ENCODE measurements at places on chromosomes 6 and 20.

DNA sequence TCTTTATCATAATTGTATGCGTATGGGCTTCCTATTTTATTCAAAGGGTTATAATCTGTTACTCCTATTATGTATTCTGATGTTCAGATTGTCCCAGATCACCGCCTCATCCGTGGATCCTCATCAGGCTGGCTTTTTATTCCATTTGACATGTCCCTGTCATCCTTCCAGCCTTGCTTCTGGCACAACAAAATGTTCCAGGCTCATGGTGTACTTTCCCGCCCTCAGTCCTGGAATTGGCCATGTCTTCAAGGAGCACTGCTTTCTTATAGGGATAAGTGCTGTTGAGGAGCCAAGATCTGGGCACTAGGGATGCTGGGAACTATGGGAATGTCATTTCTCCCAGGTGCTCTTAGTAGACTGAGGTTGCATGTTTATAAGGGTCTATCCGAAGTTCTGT, 207.8 kb downstream of the JARID2 start:
- DNase-seq, result no peak

DNA sequence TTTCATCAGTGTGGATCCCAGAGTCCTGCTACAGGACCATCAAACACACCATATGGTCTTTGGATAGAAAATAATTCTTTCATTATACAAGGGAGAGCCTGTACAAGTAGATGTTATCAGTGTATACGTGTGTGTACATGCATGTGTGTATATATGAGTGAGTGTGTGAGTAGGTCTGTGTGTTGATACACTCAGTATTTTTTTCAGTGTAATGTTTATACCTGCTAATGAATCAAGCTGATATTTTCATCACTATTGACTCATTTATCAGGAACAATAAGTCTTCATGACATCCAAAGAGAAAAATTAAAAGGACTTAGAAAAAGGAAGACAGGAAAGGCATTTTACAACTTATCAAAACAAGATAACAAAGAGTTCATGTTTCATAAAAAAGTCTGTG, 66.5 kb downstream of the EPM2A start:
- no peak for DNase-seq

DNA sequence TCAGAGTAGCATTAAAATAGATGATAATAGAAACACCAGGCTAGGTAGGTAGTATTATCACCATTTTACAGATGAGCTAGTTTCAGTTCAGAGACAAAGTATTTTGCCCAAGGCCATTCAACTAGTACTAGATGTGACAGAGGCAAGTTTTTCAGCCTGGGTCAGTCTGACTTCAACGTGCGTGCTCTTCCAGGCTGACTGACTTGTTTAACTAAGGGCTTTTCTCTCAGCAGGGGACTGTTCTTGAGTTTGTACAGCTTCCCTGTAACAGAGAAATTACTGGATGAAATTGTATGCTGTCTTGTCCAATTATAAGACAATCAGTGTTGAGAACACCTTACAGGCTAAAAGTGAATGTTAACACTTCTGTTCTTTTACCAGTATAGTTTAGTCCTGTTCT, 333.5 kb upstream of the MAN1A1 start:
- DNase-seq, result no peak

- DNase-seq, result no peak
These were observed 36.6 kb upstream of the BTN3A2 start for GRCh38 chr6:26328265-26328844.

DNA sequence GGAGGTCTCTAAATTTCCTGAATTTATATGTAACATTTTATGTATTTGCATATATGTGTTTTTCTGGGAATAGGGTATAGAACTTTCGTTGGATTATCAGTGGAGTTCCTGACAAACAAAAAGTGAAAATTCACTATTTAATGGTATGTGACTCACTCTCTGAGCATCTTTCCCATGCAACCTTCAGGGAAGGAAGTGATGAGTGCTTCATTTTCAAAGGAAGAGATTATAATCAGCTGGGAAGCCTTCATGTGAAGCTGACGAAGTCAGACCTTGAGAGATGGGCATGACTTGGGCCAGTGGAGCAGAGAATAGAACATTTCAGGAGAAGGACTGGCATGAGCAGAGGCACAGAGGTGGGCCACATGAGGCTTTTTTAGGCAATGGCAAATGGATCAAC, 72.7 kb downstream of the FAXC start:
- peak; percentile 4 for DNase-seq

DNA sequence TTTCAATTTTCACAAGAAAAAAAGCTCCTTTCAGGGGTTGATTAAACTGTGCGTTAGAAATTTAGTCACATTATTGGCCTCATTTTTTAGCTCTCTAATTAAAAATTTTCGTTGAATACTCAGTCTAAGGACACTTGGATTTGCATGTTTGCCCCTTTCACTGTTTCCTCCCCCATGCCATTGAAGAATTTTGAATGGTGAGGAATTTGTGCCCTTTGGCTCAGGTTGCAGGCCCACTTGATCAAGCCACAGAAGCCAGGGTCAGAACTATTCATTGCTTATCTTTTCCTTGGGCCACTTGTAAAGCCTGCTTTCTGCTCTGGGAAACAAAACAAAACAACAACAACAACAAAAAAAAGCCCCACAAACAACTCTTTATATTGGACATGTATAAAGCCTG, 12.2 kb downstream of the LIN28B start:
- DNase-seq, result no peak

DNA sequence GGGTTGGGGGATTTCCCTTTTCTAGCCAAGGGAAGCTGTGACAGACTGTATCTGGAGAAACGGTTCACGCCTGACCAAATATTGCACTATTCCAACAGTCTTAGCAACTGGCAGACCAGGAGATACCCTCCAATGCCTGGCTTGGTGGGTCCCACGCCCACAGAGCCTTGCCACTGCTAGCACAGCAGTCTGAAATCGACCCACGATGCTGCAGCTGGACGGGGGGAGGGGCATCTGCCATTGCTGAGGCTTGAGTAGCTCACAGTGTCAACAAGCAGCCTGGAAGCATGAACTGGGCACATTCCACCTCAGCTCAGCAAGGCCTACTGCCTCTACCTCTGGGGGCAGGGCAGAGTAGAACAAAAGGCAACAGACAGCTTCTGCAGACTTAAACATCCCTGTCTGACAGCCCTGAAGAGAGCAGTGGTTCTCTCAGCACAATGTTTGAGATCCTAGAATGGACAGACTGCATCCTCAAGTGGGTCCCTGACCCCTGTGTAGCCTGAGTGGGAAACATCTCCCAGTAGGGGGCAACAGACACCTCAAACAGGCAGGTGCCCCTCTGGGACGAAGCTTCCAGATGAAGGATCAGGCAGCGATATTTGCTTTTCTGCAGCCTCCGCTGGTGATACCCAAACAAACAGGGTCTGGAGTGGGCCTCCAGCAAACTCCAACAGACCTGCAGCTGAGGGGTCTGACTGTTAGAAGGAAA, 89.9 kb upstream of the ECI2 start:
- DNase-seq, result peak; percentile 13

DNA sequence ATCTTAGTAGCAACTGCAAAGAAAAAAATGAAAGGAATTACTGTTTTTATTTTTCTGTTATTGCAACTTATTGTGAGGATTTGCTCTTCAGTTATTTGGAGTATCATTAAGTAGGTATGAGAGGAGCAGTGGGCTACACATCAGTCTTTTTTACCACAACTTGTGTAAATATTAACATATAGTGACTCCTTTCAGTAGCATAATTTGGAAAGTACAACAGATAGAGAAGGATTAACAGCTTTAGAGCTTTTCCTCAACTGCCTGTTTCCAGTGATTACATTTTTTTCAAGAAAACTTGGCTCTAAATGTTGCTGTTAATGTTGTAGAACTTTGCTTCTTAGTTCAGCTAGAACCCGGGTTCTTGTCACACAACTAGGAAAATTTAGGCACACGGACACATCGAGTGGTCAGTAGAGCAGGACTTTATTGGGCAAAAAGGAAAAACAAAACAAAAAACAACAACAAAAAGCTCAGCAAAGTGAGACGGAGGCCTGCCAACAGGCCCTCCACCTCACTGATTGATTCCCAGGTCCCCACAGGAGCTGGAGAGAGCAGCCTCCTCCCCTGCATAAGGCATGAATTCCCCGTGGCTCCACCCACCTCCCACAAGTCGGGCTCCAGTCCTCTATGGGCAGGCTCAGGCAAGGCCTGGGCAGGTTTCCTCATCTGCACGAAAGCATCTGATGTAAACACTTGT, 75.1 kb downstream of the ADGRG6 start:
- DNase-seq, result peak; percentile 55

GRCh38 chr6:52340603-52340880, 21.4 kb upstream of the PAQR8 start:
- no peak for DNase-seq

GRCh38 chr6:20559924-20560551, 25.8 kb downstream of the CDKAL1 start:
- no peak for DNase-seq

GRCh38 chr6:31971279-31971992, 502 bp downstream of the DXO start:
- no peak for DNase-seq

DNA sequence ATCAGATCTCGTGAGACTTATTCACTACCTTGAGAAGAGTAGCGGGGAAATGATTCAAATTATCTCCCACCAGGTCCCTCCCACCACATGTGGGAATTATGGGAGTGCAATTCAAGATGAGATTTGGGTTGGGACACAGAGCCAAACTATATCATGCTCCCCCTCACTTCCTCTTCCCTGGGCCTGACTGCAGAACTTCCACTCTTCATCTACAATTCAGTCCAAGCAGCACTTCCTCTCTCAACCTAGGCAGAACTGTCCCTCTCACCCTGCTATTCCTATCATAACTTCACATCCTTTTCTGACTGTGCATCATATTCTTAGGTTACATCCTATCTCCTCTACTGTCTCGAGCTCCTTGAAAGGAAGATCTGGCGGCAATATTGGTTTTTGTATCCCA, 184.0 kb upstream of the HDDC2 start:
- DNase-seq, result no peak

DNA sequence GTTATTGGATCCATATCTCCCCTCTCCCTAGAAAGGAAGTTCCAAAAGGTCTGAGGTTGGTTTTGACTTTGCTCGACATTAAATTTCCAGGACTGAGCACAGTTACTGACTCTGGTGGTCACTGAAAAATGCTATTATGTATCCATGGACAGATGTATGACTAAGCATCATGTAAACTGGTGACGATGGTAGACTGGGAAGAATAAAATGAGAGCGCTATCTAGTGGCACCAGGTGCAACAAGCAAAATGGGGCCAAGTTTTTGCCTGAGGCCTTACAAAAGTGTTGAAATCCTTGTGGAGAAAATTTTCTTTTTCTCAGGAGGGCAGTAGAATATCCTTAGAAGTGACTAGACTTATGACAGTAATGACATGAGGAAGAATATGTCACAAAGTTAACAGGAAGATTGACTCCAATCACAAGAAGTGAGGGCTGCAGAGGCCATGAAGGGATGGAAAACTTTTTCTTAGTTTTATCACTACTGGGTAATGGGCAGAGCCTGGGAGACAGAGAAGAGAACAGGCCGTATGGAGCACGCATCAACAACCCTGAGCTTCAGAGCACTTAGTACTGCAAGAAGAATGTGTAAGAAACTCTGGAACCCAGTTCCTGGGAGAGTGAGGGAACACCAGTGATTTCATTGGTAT, 88.9 kb upstream of the ELOVL5 start:
- peak; percentile 85 for DNase-seq

GRCh38 chr6:147510929-147511590, 2.6 kb downstream of the SAMD5 start:
- DNase-seq, result no peak

- DNase-seq, result no peak
These were observed 6.2 kb downstream of the NR2E1 start for GRCh38 chr6:108171918-108172516.

DNA sequence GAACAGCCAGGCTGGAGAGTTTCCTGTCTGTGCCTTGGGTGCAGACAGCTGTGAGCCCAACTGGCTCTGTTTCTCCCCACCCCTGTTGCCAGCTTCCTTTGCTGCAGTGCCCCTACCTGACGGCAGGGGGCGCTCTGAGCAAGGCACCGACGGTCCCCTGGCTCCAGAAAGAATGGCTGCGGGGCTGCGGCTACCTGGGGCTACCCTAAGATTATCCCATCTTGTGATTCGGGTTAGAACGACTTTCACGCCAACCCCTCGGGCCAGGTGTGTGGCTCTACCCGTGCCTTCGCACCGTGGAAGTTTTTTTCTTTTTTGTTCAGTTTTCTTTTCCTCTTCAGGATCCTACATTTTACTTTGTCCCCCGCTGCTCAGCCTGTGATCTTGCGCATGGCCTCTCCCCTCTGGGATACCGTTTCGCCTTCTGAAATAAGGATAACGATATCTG, 33.4 kb upstream of the AAR2 start:
- peak; percentile 3 for DNase-seq

GRCh38 chr20:45892049-45892825, 1.1 kb downstream of the CTSA start:
- DNase-seq, result peak; percentile 41

DNA sequence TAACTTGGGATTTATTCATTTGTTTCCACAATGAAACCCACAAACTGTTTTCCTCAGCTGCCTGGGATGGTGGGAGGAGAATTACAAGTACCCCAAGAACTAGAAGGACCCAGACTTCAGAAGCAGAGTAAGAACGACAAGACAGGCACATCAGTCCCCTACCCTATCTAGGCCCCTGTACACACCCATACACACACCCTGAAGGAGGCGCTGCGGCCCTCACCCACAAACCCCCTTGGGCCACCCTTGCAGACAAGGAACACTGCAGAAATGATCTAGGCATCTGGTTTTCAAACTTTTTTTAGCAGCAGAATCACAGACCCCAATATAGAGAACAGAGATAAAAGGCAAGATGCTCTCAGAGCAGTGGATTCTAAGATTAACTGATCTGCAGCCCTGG, 55.0 kb downstream of the TRERF1 start:
- DNase-seq, result no peak

- no peak for DNase-seq
These were observed 1.3 kb downstream of the PPP1R3G start for GRCh38 chr6:5086294-5086890.

- DNase-seq, result no peak
These were observed 62.9 kb downstream of the SUN5 start for GRCh38 chr20:32941155-32941885.

DNA sequence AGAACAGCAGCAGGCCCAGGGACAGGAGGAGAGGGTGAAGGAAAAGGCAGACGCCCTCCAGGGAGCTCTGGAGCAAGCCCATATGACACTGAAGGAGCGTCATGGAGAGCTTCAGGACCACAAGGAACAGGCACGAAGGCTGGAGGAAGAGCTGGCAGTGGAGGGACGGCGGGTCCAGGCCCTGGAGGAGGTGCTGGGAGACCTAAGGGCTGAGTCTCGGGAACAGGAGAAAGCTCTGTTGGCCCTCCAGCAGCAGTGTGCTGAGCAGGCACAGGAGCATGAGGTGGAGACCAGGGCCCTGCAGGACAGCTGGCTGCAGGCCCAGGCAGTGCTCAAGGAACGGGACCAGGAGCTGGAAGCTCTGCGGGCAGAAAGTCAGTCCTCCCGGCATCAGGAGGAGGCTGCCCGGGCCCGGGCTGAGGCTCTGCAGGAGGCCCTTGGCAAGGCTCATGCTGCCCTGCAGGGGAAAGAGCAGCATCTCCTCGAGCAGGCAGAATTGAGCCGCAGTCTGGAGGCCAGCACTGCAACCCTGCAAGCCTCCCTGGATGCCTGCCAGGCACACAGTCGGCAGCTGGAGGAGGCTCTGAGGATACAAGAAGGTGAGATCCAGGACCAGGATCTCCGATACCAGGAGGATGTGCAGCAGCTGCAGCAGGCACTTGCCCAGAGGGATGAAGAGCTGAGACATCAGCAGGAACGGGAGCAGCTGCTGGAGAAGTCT, 25.5 kb downstream of the C20orf173 start:
- DNase-seq, result no peak
